ENCODE measurements at places on chromosomes 11 and 22.

DNA sequence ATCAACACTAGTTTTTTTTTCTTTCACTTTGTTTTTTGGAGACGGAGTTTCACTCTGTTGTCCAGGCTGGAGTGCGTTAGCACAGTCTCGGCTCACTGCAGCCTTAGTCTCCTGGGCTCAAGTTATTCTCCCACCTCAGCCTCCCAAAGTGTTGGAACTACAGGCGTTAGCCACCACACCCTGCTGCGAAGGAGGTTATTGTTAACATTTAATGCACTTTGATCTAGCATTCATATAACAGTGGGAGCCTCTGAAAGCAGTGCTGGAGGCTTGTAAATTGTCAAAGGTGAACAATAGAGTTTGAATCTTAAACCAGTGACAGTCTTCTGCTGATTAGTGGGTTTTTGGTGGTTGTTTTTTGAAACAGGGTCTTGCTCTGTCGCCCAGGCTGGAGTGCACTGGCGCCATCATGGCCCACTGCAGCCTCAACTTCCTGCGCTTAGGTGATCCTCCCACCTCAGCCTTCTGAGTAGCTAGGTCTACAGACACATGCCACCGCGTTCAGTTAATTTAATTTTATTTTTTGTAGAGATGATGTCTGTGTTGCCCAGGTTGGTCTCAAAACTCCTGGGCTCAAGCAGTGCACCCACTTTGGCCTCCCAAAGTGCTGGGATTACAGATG is 96.9 kb upstream of the HORMAD2 start:
- H3K4me1 ChIP-seq = no peaks in the 10 kb centered on the region
- no peak overlapping the region for H3K27ac ChIP-seq
- H3K27me3 ChIP-seq = no peaks in the 10 kb centered on the region
- H3K4me3 ChIP-seq = no peak overlapping the region
- DNase-seq = no peak

DNA sequence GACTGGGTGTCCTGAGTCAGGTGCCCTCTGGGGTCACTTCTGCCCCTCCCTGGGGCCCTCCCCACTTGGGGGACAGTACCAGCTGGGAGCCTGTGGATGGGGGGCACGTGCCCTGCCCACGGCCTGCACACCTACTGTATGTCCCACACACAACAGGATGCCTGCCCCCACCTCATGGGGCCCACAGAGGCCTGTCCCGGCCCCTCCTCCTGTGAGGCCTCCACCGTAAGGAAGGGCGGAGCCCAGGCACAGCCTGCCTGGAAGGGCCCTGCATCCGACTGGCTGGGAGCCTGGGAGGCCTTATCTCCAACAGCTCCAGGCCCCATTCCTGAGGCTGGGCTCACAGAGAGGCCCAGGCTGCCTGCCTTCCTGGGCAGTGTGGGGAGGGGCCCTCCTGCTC is 47.8 kb downstream of the BRSK2 start:
- H3K4me1 ChIP-seq = peaks cover 14% of the 10 kb centered on the region
- no peaks in the 10 kb centered on the region for H3K27me3 ChIP-seq
- peak; percentile 86 for DNase-seq
- no peak overlapping the region for H3K27ac ChIP-seq

- no peaks in the 10 kb centered on the region for H3K4me1 ChIP-seq
- no peaks in the 10 kb centered on the region for H3K27me3 ChIP-seq
- no peak overlapping the region for H3K27ac ChIP-seq
- no peaks in the 10 kb centered on the region for H3K36me3 ChIP-seq
These were observed 60.5 kb upstream of the KCNQ1OT1 start for GRCh38 chr11:2760196-2760871.

- H3K4me1 ChIP-seq = no peaks in the 10 kb centered on the region
- no peak overlapping the region for H3K27ac ChIP-seq
- no peak for DNase-seq
- no peaks in the 10 kb centered on the region for H3K36me3 ChIP-seq
- H3K27me3 ChIP-seq = no peaks in the 10 kb centered on the region
These were observed 108.7 kb upstream of the SNX19 start for GRCh38 chr11:131025020-131025419.

DNA sequence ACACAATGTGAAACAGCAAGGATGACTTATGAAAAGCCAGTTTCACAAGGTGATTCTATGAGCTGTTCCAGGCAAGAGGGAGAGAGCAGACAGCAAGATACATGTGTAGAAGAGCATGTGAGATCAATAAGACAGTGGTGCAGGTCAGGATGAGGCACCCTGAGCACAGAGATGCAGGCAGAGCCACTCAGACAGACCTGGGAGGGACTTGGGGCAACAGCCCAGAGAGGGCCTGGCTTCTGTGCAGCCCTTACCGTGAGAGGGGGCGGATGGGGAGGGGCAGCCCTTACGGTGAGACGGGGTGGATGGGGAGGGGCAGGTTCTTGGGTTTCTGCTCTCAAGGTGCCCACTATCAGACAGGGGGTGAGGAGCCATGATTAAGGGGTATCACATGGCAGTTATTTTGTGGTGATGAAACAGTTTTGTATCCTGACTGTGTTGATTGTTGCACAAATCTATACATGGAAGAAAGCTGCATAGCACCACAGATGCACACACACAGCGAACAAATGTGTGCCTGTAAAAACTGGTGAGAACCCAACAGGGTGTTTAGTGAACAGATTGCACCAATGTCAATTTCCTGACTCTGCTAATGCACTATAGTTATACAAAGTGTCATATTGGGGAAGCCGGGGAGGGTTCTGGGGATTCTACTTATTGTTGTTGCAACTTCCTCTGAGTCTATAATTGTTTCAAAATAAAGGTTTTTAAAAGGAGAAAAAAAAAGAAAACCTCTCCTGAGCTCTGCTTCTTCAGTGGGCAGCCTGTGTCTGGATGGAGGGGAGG is 5.2 kb upstream of the C22orf42 start:
- peak; percentile 23 for DNase-seq
- no peaks in the 10 kb centered on the region for H3K27me3 ChIP-seq
- H3K4me3 ChIP-seq = no peak overlapping the region
- no peak overlapping the region for H3K27ac ChIP-seq
- H3K4me1 ChIP-seq = no peaks in the 10 kb centered on the region

DNA sequence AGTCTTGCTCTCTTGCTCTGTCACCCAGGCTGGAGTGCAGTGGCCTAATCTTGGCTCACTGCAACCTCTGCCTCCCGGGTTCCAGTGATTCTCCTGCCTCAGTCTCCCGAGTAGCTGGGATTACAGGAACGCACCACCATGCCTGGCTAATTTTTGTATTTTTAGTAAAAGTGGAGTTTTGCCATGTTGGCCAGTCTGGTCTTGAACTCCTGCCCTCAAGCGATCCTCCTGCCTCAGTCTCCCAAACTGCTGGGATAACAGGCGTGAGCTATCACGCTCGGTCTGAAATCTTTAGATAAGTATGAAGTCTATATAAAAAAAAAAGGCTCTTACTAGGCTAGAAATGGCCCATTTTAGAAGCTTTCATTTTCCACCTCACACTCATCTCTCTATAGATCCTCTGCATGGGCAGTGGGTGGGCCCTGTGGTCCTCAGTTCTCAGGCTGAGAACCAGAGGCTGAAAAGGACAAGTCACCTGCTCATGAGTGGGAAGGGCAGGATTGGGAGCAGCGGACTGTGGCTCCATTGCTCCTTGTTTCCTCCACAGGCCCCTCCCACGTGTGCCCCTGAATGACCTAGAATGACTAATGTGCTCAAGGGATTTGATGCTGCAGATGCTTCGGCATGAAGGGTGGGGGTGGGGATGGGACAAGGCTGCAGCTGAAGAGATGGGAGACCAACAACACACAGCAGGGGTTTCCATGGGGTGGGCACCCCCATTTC is 19.8 kb upstream of the PRAME start:
- no peaks in the 10 kb centered on the region for H3K27me3 ChIP-seq
- no peaks in the 10 kb centered on the region for H3K4me1 ChIP-seq

GRCh38 chr11:85709941-85710702 is 24.1 kb upstream of the CCDC89 start:
- H3K4me3 ChIP-seq = no peak overlapping the region
- H3K27me3 ChIP-seq = no peaks in the 10 kb centered on the region

DNA sequence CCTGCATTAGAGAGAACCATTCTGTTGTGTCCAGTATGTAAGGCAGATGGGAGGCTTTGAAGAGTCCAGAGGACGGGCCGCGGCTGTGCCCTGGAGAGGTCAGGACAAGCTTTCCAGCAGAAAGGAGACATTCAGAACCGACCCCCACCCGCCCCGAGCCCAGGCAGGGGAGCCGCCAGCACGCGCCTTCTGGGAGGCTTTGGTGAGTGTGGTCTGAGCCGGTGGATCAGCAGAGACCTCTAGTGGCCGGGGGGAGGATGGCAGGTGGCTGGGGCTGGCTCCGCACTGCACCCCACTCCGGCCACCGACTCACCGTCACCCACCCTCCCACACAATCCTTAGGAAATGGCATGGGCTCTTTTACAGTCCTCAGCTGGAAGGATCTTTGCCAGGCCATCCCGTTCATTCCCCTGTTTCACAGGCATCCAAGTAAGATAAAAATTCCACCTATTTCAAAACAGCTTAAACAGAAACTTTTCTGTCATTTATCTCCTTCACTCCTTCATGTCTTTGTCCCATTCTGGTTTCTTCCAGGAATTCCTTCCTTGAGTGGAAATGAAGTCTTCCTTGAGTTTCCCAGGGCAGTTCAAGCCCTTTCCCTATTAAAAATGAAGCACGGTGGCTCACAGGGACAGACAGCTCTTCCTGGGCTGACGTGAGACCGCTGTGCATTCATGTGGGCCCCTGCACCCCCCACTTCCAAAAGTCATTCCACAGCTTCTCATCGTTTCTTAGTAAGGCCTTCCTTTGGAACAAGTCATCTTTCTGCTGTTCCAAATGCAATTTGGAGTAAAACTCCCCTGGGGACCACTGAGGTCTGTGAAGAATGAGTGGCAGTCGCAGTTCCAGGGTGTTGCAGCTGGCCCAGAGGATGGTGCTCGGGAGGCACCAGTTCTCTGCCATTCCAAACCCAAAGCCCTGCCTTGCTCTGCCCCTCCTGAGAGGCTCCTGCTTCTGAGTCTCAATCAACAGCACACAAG is 91.0 kb downstream of the FEZ1 start:
- no peak overlapping the region for H3K4me3 ChIP-seq
- no peaks in the 10 kb centered on the region for H3K27me3 ChIP-seq
- H3K4me1 ChIP-seq = peaks cover 4% of the 10 kb centered on the region
- peak; percentile 82 for DNase-seq
- H3K36me3 ChIP-seq = no peaks in the 10 kb centered on the region

GRCh38 chr11:1647901-1648652 is 18.5 kb downstream of the KRTAP5-5 start:
- H3K27ac ChIP-seq = no peak overlapping the region
- DNase-seq = no peak
- H3K36me3 ChIP-seq = no peaks in the 10 kb centered on the region
- no peaks in the 10 kb centered on the region for H3K4me1 ChIP-seq

GRCh38 chr11:83836883-83837654 is 550.9 kb upstream of the CCDC90B start:
- H3K4me1 ChIP-seq = no peaks in the 10 kb centered on the region
- H3K4me3 ChIP-seq = no peak overlapping the region
- DNase-seq = peak; percentile 57
- no peaks in the 10 kb centered on the region for H3K27me3 ChIP-seq
- no peaks in the 10 kb centered on the region for H3K36me3 ChIP-seq

DNA sequence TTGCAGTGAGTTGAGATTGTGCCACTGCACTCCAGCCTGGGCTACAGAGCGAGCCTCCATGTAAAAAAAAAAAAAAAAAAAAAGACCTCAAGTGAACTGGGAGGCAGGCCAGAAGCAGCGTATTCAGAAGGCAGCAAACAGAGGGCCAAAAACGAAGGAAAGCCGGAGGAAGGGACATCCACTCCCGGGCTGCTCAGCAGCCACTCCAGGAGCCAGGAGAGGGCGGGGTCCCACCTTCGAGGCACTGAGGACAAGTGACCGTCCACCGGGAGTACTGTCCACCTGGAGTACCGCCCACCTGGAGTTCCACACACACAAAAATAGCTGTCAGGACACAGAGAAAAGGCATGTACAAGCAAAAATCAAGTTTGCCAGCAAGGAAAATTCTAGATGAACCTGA is 5.5 kb downstream of the TOLLIP start:
- no peak overlapping the region for H3K4me3 ChIP-seq
- peak overlapping the region; percentile 23 for H3K27ac ChIP-seq
- peaks cover 74% of the 10 kb centered on the region for H3K4me1 ChIP-seq

GRCh38 chr11:126502982-126503381 is 147.5 kb downstream of the ST3GAL4 start:
- no peak overlapping the region for H3K4me3 ChIP-seq
- no peaks in the 10 kb centered on the region for H3K4me1 ChIP-seq
- H3K36me3 ChIP-seq = no peaks in the 10 kb centered on the region
- no peak for DNase-seq
- no peak overlapping the region for H3K27ac ChIP-seq

GRCh38 chr11:100908746-100909145 is 220.9 kb downstream of the PGR start:
- no peak for DNase-seq
- H3K4me3 ChIP-seq = no peak overlapping the region
- no peak overlapping the region for H3K27ac ChIP-seq
- H3K27me3 ChIP-seq = no peaks in the 10 kb centered on the region
- H3K36me3 ChIP-seq = no peaks in the 10 kb centered on the region

GRCh38 chr11:121482231-121483129 is 29.7 kb upstream of the SORL1-AS1 start:
- no peaks in the 10 kb centered on the region for H3K27me3 ChIP-seq
- DNase-seq = no peak

DNA sequence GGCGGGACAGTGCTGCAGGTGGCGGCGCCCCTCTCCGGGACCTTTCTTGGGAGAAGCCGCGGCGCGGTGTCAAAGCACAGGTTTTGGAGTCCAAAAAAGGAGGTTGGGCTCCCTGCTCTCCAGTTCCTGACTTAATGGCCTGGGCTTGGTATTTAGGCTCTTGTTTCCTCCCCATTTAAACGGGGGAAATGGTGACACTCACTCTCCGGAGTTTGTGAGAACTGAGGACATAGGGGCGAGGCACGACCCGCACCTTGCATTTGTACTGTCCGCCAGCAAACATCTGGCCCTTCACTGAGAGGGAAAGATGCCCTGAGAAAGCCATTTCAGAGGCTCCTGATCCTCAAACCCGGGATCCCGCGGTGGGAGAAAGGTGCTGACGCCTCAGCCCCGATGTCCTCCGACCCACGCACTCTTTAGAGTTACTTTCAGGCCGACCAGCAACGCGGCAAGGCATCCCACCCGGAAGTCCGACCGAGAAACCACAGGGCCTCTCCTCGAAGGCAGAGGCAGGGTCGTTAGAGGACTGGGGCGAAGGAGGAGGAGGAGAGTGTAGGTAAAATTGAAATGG is 2.9 kb upstream of the WDR74 start:
- no peaks in the 10 kb centered on the region for H3K27me3 ChIP-seq
- DNase-seq = peak; percentile 48
- H3K4me1 ChIP-seq = peaks cover 8% of the 10 kb centered on the region
- no peaks in the 10 kb centered on the region for H3K36me3 ChIP-seq
- peak overlapping the region; percentile 90 for H3K4me3 ChIP-seq

DNA sequence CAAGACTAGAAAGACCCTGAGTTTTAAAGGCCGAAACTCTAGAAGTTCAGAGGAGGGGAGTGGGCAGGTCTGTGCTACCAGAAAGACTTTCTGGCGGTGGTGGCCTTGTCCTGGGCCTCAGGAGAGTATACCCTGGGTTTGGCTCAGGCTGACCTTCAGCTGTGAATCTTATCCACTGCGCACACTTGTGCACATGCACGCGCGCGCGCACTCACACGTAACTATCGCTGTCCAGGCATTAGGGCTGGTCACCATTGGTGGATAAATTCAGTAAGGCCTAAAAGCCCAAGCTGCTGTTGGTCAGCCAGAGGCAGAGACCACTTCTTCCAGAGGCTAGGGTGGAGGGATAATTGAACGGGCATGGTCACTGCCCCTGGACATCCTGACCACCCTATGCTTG is 25.1 kb downstream of the ARHGEF17 start:
- peaks cover 51% of the 10 kb centered on the region for H3K4me1 ChIP-seq
- H3K27ac ChIP-seq = no peak overlapping the region
- H3K36me3 ChIP-seq = no peaks in the 10 kb centered on the region
- no peak overlapping the region for H3K4me3 ChIP-seq

Data from testis (tissue), 5 donors.